ENCODE measurements at places on chromosomes 16 and 17.

- no peak for DNase-seq
Measured at GRCh38 chr17:7080456-7081041, 498 bp upstream of the CLEC10A start.

DNA sequence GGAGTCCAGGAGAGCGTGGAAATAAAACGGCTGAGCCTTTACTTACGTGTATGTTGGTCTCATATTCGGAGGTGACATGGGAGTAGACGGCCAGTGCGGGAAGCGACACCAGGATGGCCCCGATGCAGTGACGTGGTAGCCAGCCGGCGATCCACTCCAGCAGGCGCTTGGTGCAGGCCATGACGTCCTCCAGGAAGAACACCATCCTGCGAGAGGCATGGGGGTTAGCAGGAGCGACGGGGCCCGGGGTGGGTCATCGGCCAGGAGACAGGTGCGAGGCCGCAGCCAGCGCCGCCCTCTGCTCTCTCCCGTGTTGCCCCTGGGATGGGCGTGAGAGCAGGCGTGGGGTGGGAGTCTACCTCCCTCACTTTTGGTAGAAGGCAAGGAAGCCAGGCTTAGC, 98.6 kb upstream of the CREBBP start:
- DNase-seq: no peak

DNA sequence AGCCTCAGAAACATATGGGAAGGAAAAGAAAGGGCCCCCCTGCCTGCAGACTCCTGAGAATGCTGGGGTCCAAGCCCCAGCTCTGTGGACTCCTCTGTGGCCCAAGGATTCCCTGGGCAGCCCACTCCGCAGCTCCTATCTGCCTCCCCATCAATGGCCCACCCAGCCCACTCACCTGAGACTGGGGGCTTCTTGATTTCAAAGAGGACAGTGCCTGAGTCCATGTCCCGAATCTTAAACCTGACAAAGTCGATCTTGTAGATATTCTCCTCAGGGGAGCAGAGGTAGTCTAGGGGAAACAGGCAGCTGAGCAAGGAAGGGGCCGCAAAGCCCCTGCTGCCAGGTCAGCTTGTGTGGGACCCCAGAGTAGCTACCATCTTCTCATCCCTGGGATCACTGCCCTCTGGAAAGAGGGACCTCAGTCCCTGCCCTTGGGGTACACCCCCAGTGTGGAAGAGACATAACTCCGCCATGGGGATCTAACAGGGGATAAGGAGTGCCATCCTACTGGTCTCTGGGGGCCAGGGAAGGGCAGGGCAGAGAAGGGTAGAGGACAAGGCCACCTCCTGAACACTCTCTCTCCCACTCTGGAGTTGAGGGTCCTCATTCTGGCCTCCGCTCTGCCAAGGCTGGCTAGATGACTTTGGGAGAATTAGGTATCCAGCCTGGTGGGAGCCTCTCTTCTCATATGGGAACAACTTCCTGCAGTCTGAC, 3.9 kb downstream of the UNC119 start:
- no peak for DNase-seq

DNA sequence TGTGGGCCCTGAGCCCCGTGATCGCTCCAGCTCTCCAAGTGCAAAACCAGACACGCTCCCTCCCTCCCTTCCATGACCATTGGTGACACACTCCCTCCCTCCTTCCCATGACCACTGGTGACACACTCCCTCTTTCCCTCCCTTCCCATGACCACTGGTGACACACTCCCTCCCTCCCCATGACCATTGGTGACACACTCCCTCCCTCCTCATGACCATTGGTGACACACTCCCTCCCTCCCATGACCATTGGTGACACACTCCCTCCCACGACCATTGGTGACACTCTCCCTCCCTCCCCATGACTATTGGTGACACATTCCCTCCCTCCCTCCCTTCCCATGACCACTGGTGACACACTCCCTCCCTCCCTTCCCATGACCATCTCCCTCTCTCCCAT, 56.3 kb downstream of the LMF1 start:
- no peak for DNase-seq

GRCh38 chr17:4811471-4811870, 4.5 kb downstream of the PLD2 start:
- no peak for DNase-seq

- DNase-seq: no peak
Measured at GRCh38 chr17:77811521-77811920, 147.0 kb upstream of the TNRC6C start.

DNA sequence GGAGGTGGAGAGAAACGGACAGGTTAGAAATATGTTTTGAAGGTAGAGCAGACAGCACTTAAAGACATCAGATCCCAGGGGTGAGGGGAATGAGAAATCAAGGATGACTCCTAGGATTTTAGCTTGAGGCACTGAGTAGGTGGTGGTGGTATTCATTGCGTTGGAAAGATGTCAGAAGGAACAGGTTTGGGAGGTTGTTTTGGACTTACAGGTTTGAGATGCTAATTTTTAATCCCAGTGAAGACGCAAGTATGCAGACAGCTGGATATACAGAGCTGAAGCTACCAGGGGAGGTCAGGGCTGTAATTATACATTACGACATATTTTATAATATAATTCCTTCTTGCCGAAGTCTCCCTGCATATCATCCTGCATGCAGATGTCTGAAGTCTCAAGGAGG, 433.3 kb downstream of the XYLT1 start:
- DNase-seq: no peak

DNA sequence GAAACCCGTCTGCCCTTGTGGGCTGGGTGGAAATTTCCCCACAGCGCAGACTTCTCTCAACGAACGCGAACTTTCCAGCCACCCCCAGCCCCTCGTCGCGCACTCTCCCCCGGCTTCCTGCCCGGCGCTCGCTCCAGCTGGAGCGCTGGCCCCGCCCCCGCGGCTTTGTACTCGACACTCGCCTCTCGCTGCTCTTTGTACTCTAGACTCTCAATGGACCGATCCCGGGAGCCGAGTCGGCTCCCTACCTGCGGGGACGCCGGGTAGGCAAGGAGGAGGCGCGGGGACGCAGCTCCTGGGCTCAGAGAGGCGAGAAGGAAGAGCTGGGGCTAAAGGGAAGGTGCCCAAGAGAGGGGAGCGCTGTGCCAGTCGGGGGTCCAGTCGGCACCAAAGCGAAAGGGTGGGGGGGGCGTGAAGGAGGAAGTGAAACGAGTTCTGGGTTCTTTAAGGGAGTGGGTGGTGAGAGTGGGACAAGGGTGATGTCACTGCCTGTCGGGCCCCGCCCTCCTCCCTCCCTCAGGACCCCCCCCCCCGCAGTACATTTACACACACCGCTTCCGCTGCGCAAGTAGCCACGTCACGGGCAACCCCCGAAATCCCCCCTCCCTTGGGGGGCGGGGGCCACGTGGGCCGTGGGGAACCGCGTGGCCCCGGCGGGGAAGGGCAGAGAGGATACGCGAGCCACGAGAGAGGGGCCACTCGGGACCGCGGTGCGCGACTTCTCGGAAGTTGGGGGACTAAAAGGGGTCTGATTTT, 9.7 kb downstream of the KDM6B start:
- peak; percentile 78 for DNase-seq

DNA sequence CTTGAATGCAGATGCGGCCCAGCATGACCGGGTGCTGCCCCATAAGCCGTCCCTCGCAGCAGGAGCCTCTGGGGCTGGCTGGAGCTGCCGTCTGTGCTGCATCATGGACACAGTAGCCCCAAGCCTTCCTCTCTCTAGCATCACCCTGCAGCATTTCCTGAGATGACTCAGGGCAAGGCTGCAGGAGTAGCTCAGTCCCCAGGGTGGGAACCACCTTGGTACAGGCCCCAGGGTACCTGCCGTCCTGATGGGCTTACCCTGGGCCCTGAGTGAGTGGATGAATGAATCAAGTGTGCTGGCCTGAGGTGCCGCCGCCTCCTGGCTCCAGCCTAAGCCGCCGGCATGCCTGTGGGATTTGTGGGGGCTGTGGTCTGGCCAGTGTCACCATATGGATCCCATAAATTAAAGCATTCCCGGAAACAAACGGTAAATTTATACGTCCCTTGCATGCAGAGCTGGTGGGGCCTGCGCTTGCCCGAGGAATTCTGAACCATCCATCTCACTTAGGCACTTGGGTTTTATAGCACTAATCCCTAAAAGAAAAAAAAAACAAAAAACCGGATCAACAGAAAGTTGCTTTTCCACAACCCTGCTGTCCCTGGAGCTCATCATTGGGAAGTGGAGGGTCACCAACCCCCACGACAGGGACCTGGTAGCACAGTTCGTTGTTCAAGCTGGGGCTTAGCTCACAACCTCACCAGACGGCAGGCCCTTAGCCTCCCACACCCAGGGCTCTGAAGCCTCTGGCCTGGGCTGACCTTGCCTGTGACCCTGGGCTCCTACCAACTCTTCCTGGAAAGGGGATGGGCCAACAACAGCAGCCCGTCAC, 242.6 kb upstream of the CIBAR2 start:
- peak; percentile 72 for DNase-seq

DNA sequence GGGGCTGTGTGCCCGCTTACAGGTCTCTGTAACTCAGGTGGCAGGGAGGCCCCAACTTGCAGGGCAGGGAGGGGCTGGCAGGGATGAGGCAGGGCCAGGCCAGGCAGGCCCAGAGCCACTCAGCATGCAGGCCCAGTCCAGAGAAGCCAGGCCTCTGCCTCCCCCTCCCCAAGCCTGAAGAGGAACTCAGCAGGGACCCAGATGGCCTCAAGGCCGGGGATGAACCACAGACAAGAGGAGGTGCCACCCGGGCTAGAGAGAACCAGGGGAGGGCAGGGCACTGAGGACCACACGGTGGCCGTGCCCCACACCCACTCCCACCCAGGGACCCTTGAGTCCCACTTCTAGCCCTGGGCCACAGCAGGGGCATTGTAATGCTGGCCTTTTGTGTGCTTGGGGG, 29.8 kb upstream of the EIF1 start:
- DNase-seq: no peak

GRCh38 chr16:68596266-68596665, 48.8 kb upstream of the CDH3 start:
- DNase-seq: no peak

DNA sequence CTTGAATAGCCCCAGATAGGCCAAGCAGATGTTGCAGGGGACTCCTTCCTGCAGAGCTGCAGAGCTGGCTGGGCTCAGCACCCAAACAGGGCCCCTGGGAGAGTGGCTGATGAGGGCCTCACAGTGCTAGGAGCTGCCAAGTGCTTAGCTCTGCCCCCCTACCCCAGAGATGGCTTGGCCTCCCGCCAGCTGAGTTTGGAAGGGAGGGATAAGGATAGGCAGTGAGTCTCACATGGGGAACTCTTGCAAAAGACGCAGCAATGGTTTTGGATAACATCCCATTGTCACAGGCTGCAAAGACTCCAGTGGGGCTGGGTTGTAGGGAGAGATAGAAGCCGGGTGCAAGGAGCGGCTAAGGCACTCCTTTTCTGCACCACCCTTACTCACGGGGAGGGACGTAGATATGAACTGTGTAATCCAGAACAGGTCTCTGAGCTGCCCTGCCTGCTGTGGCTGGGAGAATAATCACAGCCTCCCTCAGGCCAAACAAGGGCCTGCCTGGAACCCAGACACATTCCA, 52.9 kb upstream of the MAF start:
- no peak for DNase-seq

DNA sequence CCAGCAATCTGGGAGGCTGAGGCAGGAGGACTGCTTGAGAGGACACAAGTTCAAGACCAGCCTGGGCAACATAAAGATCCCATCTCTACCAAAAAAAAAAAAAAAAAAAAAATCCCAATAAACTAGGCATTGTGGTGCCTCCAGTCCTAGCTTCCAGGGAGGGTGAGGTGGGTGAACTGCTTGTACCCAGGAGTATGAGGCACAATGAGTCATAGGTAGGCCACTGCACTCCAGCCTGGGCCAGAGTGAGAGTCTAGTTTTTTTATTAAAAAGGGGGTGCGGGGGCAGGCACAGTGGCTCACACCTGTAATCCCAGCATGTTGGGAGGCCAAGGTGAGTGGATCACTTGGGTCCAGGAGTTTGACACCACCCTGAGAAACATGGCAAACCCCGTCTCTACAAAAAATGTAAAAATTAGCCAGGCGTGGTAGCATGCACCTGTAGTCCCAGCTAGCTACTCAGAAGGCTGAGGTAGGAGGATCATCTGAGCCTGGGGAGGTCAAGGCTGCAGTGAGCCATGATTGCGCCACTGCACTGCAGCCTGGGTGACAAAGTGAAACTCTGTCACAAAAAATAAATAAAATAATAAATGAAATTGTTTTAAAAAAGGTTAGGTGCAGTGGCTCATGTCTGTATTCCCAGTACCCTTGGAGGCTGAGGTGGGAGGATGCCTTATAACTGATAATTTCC, 7.8 kb upstream of the CHST6 start:
- no peak for DNase-seq

GRCh38 chr17:70107441-70107840, 32.4 kb downstream of the KCNJ16 start:
- peak; percentile 18 for DNase-seq

DNA sequence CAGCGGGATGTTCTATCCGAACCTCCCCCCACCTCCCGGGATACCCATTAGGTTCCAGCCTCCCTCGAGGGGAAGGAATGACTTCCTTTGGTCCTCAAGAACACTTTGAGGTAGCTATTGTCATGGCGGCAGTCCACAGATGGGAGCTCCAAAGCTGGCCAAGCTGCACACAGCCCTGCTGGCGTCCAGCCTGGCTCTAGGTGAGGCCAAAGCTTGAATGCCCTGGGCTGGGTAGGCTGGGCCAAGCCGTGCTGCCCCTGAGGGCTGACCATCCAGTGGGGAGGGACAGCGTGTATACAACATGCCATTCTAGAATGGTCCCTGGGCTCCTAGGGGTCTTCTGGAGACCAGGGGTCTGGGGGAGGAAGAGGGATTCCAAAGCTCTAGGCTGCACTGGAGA, 43.5 kb downstream of the PEMT start:
- no peak for DNase-seq

DNA sequence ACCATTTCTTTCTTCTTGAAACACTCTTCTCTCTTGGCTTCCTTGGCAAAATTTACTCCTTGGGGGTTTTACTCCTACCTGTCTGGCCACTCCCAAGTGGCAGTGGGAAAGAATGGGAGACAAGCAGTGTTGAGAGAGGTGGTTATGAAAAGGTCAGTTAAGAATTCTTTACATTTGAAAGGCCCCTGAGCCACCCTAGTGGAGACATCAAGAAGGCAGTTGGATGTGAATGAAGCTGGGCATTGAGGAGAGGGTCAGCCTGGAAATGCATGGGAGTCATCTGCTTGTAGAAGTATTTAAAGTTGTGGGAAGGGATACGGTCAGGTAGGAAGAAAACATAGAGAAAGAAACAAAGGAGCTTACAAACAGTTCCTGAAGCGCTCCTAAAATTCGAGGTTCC, 42.3 kb upstream of the CCNF start:
- DNase-seq: no peak

DNA sequence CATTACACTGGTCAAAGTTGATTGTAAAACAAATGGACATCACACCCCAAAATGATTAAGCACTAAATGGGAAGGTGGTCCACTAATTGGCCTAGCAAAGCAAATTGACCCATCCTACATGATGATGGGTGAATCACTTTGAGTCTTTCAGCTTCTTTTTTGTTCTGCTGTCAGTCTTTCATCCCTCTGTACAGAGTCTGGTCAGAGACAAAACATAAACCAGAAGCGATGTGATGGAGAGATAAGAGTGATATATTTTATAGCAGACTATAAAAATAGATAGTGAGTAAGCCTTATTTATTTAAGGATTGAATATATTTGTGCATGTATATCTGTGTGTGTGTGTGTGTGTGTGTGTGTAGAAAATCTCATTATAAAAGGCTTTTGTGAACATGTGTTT, 618.4 kb upstream of the SOX9 start:
- DNase-seq: no peak

- DNase-seq: peak; percentile 65
Measured at GRCh38 chr17:40854175-40854814, 12.7 kb downstream of the KRT12 start.

Measured in AG20443 (cell line).